Stimulated activated CD8-positive, alpha-beta memory T cell treated with anti-CD3 and anti-CD28 coated beads, Interleukin-7, amount 100 ng/mL, for 24 hours (primary cell): ENCODE measurements at places on chromosomes 2 and 18.
A peak's percentile ranks its signal among the peaks of the same experiment; 100 is the strongest.

DNA sequence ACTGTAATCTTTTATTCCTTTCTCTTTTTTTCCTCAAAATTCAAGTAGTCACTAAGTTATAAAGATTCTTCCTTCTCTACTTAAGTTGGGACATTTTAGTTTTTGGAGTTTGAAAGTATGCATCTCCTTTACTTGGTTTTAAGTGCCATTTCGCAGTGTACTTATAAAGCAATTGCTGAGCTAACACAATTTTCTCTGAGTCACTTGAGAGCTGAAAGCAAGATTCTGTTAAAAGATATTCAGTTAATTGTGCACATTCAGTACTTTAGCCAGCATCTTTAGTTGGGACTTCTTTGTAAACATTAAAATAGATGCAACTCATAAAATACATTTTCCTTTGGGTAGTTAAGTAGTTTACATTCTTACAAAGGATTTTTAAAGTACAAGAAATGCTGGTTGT is 136.0 kb downstream of the GFPT1 start:
- no peak for DNase-seq

- no peak for DNase-seq
These were observed 1.5 kb downstream of the ERBB4 start for GRCh38 chr2:212536817-212537725.

DNA sequence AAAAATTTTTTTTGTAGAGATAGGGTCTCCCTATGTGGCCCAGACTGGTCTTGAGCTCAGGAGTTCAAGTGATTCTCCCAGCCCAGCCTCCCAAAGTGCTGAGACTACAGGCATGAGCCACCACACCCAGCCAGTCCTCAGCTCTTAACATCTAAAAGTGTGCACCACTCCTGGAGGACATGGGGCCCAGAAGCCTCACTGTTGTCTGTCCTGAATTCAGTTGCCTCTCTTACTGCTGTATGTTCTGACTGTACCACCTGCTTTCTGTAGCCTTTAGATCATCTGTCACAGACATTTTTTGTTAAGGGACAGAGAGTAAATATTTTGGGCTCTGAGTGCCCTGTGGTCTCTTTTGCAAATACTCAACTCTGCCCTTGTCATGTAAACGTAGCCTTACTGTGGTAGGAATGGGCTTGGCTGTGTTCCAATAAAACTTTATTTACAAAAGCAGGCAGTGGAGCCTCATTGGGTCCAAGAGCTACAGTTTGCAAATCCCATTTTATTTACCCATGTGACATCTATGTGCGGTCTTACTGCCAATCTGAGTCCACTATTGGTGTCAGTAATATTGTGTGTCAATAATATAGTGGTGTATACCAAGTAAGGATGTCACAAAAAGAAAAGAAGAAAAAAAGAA is 38.1 kb downstream of the TMEM37 start:
- DNase-seq: no peak

GRCh38 chr2:151630372-151630771 is 103.9 kb downstream of the NEB start:
- DNase-seq: no peak

DNA sequence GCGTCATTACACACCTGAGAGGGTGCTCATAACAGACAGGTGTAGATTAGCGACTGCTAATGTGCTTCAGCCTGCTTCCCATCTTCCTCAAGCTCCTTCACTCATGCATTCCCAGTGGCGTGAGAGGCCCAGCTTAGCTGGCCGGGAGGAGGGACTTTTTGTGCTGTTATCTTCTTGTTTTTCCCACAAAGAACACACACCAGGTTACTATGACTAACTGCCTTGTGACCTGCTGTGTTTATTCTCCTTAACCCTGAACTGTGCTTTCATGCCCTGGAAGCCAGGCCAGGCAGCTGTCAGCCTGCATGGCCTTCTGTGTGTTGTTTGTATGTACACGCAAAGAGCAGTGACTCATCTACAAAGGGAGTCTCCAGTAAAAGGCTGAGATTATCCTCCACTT is 143.8 kb downstream of the PIEZO2 start:
- no peak for DNase-seq

GRCh38 chr2:176039375-176039774 is 37.3 kb upstream of the LNPK start:
- no peak for DNase-seq

GRCh38 chr2:234945339-234945873 is 6.4 kb upstream of the SH3BP4 start:
- no peak for DNase-seq

DNA sequence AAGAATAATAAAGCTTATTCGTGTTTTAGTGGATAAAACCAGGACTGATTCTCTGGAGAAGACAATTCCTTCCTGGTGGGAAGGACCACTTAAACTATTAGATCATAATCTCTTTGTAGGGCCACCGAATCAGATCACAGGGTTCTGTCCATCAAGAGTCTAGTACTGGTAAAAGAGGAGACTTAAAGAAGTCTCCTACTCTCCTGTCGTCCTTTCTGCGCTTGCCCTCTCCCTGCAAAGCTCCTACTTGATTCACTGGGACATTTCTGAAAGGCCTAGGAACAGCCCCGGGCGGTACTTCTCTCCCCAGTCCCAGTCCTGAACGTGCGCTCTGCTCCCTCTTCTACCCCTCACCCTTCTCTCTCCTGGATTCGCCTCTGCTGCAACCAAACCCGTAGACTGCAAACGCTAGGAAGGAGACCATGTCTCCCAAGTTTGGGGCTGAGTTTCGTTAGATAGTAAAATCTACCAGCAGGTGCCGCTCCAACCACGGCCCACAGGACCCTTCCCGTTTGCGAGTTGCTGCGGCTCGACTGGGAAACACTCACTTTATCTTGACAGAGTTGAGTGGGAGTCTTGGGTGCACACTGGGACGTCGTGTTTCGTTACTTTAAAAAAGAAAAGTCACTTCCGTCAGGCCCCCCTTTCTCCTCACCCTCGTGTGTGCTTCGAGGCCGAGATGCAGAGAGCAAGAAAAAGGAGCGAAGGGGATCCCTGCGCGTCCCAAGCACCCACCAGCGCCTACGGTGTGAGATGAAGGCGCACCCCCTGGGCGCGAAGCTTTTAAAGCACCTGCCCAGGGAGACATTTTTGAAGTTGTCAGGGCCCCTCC is 923 bp downstream of the FIGLA start:
- DNase-seq: peak; percentile 31
